Activated CD4-positive, alpha-beta T cell treated with anti-CD3 and anti-CD28 coated beads for 48 hours (primary cell): ENCODE measurements at places on chromosomes 5 and 9.
A peak's percentile ranks its signal among the peaks of the same experiment; 100 is the strongest.

DNA sequence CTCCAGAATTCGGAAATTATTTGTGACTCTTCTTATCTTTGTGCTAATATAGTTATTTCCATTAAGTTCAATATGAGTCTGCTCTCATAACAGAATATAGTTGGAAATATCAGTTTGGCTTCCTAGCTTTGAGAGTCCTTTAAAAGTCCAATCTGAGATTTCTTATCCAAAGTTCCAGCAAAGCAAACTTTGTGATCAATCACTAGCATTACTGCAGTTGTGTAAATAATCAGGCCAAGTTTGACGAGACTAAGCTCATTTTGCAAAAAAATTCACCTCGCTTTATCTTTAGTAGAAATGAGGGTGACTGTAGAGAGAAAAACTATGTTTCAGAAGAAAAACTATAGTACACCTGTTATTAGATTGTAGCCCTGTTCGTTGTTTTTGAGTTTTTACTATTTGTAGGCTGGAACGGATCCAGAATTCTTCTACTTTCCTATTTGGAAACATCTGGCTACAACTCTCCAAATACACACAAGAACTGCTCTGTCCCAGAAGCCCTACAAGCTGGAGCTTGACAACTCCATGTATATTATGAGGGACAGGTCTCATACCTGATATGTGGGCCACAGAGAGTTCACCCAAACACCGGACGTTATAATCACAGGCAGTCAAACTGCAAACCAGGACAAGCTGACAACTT lies 47.8 kb downstream of the RAPGEF1 start:
- DNase-seq: no peak

- DNase-seq: peak; percentile 57
Measured at GRCh38 chr5:151523335-151523734, 67.8 kb downstream of the FAT2 start.

DNA sequence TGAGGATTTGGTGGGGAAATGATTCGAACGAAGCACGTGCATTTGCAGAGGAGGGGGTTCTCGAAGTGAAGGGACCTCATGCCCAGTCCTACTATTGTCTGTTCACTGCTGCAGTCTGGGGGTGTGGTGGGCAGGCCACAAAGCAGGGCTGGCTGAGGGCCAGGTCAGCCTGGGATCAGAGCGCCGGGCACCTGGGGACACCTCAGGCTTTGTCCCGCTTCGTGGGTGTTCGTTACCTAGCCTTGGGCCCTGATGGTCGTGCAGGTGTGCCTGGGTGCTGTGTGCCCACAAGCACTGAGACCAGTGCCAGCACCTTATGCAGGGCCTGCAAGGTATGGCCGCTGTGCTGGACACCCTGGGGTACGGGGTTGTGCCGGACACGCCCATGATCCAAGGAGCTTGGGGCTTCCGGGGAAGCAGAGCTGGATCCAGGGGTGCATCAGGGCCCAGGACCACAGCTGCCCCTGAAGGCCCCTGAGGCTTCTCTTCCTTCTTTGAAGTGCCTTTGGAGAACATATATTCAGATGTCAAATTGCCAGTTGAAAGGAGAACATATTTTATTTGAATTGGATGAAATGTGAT lies 80.6 kb downstream of the COL5A1 start:
- DNase-seq: no peak

DNA sequence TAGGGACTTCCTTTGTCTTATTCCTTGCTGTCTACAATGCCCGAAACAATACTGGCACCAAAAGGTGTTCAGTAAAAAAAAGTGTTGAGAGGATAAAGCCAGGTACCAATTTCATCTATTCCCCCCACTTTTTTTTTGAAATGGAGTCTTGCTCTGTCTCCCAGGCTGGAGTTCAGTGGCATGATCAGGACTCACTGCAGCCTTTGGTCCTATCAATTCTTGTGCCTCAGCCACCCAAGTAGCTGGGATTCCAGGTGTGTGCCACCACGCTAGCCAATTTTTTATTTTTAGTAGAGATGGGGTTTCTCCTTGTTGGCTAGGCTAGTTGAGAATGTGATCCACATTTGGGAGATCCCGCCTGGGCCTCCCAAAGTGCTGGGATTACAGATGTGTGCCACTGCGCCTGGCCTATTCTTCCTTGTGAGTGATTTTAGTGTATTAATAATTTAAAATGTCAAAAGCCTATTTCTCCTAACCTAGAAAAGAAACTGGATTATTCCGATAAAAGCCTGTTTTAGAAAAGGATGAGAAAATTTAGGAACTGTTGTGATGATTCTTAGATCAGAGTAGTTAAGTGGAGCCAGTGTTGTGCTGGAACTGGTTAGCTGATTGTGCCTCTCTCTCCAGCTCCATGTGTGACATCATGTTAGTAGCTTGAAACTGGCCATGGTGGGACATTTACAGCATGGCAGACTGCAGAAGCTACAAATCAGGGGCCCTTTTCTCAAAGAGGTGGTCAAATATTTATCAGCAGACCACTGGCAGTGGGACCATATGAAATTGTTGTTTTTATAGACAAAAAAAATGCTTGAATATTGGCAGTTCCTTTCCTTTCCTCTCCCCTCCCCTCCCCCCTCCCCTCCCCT lies 14.3 kb downstream of the CDC42SE2 start:
- no peak for DNase-seq

GRCh38 chr5:118592229-118593002 lies 395.9 kb downstream of the DTWD2 start:
- no peak for DNase-seq

- DNase-seq: no peak
Measured at GRCh38 chr9:136019041-136019680, 58.0 kb upstream of the UBAC1 start.

DNA sequence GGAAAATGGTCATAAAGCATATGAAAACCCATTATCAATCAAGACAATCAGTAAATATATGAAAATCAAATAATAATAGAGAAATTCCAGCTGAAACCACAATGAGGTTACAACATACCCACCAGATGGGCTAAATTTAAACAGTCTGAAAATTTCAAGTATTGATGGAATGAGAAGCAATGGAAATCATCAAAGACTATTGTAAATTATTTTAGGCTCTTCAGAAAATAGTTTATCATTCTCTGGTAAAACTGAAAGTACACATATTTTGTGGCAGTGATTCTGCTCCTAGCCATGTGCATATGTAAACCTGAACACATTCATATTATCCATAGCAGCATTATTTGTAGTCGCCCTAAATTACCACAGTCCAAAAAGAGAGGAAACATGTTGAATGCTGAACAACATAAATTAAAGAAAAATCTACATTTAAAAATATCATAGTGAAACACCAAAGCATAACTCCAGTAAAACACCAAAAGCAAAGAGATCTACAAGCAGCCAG lies 215.3 kb downstream of the PRELID2 start:
- no peak for DNase-seq

DNA sequence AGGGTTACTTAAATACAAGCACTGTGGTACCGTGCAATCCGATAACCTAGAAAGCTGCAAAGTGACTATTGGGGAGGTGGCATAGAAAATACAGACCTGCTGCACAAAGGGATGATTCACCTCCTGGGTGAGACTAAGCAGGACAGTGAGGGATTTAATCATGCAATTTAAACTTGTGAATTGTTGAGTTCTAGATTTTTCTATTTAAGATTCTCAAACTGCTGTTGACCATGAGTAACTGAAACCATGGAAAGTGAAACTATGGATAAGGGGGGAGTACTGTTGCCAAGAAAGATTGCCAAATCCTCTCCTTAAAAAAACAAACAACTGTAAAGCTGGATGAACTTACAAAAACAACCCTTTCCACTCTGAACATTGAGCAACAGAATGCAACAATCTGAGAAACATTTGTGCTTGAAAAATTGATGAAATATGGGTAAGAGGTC lies 61.5 kb upstream of the NUDT12 start:
- no peak for DNase-seq

DNA sequence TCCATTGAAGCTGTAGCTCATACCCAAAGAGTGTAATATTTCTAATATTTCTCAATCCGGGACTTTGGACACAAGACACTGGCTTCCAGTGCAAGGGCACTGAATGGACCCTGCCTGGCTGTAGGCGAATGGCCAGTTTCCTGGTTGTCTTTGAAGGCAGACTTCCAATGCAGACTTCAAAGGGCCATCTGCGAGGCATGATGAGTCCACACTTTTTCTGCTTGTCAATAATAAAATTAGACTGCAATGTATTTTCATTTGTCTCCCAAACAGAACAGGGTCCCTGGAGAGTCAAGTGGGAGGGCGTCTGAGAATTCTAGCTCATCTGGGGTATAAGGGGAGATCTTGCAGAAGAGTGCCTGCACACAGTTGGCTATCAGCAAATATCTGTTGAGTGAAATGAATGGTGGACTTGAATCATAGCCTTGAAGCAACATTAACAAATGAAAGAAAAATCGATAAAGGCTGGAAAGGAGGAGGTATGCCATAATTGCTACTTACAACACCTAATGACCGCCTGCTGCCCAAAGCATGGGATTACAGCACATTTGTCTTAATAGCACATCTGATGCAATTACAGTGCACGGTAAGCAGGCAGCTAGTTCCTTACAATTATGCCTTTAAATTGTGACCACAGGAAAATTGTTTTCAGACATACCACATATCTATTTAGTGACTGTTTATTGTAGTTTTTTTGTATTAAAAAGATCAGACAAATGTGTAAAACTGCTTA lies 137.5 kb downstream of the ARHGEF28 start:
- DNase-seq: no peak

DNA sequence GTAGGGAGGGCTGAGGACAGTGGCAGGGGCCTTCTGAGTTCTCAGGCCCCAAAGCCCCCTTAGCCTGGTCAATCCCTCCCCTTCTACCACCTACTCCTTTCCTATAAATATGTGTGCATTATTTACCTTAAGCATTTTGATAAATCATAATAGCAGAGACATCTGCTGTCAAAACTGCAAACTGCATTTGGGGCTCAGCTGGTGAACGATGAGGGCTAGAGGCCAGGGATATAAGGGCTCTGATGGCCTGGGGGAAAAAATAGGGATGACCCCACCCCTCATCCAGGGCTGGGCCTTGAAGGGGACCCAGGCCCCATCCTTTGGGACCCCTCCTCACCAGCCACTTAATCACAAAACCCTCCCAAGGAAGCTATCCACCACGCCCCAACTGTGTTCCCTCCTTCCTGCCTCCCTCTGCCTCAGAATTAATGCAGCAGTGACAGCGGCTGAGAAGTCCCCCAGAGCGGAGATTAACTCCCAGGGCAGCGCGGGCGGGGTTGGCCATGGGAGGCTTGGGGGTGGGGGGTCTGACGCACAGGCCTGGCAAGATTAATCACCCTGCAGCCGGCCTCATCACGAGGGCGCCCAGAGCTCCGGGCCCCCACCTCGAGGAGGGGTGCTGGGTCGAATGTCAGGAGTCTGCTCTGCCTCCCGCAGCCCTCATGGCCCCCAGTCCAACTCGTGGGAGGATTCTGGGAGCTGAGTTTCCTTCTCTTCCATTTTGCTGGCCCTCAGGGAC lies 42.1 kb downstream of the CXXC5 start:
- DNase-seq: no peak

GRCh38 chr5:122454541-122454940 lies 142.5 kb downstream of the SNCAIP start:
- no peak for DNase-seq

DNA sequence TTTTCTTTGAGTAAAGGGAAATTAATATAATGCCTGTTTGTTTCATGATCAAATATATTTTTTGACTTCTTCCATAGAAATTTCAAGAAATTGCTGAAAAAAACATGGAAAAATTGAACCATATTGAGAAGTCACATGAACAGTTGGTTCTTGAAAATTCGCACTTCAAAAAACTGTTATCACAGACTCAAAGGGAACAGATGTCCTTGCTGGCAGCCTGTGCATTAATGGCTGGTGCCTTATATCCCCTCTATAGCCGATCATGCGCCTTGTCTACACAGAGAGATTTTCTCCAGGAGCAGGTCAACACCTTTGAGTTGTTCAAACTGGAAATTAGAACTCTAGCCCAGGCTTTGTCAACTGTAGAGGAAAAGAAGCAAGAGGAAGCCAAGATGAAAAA lies 191.4 kb downstream of the CCDC171 start:
- no peak for DNase-seq

DNA sequence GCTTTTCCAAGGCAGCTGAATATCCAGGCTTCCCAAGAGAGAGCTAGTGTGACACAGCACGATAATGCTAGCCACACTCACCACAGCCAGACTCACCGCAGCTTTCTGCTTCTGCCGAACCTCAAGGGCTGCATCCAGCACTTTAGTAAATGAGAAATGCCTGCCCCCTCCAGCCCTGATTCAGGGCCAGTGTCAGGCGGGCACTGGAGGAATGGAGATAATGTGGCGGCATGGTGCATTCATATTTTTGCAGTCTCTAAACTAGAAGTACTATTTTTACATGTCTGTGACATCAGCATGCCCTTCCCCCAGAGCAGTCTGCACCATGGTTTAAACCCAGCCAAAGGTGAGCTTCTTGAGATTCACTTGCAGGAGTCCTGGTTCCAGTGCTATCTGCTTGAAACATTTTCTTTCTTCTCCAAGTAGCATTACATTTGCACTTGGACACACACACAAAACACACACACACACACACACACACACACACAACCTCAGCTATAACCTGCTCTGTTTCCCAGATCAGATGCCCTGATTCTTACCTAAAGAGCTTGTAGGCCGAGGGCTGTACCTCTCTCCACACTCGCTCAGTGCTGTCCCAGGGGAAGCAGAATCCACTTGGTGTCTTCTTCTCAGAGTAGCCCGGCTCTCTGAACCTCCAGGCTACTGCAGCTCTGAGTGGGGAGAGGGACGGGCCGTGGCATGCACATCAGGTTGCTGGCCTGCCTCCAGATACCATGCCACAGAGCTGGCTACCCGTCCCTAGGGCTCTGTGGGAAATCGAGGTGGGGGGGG lies at the start of gene FGF1:
FGF1 (minus strand) TSS at position 673 of the 792 bp plus-strand sequence. CDS start 71,963 bp downstream, outside the sequence.
- no peak for DNase-seq

- DNase-seq: no peak
Measured at GRCh38 chr9:87863882-87864465, 18.7 kb upstream of the SPATA31E1 start.

GRCh38 chr5:1002271-1002546 lies 6.4 kb upstream of the NKD2 start:
- no peak for DNase-seq

DNA sequence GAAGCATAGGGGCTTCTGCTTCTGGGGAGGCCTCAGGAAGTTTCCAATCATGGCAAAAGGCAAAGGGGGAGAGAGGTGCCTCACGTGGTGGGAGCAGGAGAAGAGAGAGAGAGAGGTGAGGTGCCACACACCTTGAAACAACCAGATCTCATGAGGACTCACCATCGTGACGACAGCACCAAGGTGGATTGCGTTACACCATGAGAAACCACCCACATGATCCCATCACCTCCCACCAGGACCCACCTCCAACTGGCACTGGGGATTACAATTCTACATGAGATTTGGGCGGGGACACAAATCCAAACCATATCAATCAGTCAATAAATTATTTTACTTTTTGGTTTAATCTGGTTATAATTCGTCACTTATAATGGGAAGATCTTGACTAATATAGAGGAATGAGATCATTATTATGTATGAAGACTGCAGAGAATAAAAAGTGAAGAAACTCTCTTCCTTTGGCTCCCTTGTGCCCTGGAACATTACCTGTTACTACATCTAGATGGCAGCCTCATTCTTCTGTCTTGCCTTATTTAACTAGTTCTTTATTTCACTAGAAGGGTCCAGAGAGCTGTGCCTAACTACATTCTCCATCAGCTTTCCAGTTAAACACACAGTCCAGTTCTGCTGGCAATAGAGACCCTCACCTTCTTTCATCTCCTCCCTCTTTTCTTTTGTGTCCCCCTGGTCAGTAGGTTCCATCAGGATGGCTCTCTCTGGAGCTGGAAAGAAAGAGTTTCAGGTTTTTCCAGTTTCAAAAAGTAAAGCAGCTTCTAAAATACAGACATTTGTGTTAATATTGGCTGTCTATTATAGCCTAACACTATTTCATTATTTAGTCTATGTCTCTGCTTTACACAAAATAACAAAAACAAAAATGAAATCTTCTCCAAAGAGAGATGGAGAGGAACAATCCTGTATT lies 21.7 kb upstream of the SPINK7 start:
- DNase-seq: no peak

- no peak for DNase-seq
Measured at GRCh38 chr9:133855371-133855770, 117.2 kb upstream of the SARDH start.
